Kasumi-1 (cell line): ENCODE measurements at places on chromosomes 12 and 14.

DNA sequence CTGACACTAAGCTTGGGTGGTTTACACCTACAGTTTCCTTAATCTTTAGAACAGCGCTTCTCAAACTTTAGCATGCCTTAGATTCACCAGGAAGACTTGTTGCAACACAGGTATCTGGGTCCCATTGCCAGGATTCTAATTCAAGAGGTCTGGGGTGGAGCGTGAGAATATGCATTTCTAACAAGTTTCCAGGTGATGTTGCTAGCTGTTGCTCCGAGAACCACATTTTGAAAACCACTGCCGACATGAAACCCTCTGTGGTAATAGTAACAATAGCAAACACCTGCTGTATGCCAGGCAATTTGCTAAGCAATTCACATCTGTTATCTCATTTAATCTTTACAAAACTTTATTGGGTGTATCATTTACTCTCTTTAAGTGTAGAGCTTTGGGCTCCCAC is 58.6 kb downstream of the TRHDE start:
- DNase-seq = no peak

- DNase-seq = peak; percentile 59
Observed at GRCh38 chr14:60722357-60723115, 1.6 kb downstream of the SIX4 start.

DNA sequence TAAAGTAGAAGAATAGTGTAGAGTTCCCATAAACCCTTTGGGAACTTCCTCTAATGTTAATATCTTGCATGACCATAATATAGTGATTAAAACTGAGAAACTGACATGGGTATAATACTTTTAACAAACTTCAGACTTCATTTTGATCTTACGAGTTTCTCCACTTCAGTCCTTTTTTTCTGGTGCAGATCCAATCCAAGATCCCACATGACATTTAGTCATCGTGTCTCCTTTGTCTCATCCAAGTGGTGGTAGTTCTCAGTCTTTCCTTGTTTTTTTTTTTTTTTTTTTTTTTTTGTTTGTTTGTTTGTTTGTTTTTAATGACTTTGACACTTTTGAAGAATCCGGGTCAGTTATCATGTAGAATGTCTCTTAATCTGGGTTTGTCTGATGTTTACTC is 179.2 kb downstream of the CACNA1C start:
- DNase-seq = no peak

DNA sequence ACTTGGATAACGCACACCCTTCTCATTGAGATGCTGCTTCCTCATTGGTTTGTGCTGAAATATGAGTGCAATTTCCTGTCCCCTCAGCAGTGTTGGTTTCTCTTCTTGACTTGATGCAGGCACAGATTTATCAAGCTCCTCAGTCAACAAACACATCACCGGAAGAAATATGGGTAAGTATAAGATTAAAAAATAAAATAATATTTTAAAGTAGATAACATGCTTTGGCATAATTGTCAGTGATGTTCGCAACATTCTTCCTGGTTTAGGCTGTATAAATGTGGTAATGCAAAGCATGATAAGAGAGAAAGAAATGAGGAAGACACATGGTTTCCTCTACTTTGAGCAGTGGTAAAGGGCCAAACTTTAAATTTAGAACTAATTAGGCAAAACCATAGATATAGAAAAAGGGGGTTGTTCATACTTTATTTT is at the start of gene GPR65:
Gene GPR65, plus strand, starts transcription at position 86 of the 432 bp plus-strand sequence. CDS start 5,713 bp downstream, outside the sequence.
- peak; percentile 93 for DNase-seq

DNA sequence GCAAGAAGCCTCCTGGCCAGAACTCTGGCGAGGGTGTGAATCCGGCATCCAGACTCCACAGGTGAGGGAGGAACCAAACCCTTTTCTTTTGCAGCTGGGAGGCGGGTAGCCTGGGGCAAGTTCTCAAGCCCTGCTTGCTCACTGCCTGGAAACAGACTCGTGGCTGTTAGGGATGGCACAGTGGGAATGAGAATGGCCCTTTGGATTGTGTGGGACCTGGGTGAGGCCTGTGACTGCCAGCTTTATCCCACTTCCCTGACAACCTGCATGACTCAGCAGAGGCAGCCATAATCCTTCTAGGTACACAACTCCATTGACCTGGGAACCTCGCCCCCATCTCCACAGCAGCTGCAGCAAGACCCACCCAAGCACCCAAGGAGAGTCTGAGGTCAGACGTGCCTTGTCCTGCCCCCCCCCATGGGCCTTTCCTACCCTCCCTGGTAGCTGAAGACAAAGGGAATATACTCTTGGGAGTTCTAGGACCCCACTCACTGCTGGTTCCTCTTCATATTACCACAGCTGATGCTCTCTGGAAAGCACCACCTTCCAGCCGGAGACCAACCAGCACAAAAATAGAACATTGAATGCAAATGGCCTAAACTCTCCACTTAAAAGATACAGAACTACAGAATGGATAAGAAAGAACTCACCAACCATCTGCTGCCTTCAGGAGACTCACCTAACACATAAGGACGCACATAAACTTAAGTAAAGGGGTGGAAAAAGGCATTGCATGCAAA is 5.1 kb upstream of the GPR33 start:
- DNase-seq = no peak

DNA sequence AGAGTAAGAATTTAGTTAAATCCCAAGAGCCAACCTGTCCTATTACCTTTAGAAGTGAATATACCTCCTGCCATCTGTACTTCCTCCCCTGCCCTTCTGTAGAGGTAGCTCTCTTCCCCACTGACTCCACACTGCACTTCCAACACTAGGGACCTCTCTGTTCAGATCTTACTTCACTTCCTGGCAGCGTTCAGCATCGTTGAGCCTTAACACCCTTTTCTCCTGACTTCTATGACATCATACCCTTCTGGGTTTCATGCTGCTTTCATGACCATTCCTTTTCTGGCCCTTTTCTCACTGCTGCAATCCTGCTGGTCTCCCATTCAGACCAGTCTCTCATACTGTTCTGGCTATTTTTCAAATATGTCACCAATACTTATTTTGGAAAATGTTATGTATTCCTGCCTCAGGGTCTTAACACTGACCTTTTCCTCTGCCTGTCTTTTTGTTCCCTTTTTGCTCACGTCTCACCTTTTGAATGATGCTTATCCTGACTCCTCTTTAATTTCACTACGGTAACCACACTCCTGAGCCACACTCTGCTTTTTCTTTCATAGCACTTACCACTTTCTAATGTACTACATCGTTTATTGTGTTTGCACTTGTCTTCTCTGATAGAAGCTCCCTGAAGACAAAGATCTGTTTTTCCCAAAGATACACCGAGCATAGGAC is 67.6 kb downstream of the PLEKHA5 start:
- no peak for DNase-seq

- no peak for DNase-seq
Observed at GRCh38 chr12:126349383-126349782, 1284.1 kb downstream of the AACS start.

DNA sequence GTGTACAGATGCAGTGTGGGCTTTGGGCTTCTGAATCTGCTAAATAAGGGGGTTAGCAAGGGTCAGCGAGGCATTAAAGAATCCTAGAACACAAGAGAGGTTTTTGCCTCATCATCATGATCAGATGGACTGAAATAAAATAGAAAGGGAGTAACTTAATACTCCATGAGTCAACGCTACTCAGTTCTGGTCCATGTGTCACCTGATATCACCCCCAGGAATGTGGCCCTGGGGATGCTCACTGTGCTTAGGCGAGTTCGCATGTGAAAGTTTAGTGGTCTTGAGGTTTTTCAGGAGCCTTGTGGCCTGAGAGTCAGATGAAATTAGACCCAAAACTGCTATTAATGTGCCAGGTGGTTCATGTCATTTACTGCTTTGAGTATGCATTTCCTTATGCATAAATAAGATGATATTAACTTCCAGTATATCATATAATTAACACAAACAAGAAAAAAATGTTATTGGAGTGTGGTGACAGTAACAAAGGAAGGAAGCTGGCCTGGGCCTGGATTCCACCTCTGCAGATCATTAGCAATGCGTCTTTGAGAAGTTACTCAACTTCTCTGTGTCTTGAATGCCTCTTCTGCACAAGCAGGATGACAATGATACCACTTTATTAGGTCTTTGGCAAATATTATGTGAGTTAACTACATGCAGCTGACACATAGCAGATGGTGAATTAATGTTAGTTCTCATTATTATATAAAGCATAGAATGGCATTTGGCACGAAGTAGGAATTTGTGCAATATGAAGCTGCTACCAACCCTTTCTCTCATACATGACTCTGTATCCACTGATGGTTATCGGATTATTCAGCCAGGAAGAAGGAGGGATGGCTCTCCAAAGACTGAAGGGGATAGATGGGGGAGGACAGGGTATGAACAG is 1272.6 kb downstream of the AACS start:
- no peak for DNase-seq

- no peak for DNase-seq
Observed at GRCh38 chr14:25011095-25011494, 38.9 kb downstream of the STXBP6 start.
